Stimulated activated effector memory CD8-positive, alpha-beta T cell treated with anti-CD3 and anti-CD28 coated beads, Interleukin-12 subunit alpha, Interleukin-12 subunit beta, amount 100 ng/mL, for 72 hours (primary cell): ENCODE measurements at places on chromosomes 7 and 10.

DNA sequence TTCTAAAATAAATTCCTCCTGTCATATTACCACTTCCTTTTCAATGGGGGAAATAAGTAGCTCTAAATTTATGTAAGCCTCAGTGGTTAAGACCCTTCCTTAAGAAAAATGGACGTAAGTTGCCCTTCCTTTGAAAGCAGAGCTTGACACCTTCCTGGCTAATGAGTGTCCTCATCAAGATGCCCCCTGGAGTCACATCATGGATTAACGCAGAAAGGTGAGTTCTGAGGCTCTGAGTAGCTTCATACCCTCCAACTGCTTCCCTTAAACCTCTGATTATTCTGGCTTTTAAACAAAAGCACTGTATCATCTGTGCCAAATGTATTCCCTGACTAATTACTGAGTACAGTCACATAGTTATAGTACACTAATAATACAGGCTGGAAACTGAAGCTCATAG is 14.7 kb downstream of the KCTD7 start:
- no peak for DNase-seq

DNA sequence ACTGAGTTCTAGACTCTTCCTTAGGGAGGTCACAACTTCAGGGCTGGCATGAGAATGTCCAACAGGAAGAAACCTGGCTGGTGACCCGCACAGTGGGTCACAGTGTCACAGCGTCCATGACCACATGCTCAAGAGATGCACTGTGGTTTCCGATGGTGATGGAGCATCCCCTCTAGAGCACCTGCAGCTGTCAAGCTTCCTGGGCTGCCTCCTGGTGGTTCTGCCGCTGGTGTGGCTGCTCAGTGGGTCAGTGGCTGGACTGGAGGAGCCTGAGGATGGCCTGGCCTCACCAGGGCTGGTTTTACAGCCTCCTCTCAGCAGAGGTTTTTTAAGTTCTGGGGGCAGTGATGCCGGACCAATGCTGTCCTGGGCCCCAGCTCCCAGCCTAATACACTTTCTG is 149.3 kb downstream of the SH3PXD2A start:
- DNase-seq = no peak

DNA sequence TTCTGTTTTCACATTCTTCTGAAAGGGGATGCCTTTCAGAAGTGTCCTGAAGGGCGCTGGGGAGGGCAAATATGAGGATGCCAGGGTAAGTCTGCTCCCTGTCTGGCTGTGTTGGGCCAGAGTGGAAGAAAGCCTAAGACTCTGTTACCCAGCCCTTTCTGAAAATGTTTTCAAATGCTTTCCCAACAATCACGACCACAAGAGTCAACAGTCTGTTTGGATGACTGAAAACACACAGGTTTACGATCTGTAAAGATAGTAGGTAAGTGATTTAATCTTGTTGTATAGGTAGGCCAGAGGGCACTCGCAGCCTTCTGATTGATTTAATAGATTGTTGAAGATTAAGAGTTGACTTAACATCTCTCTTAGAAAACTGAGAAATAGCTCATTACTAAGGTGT is 13.2 kb downstream of the SGPL1 start:
- no peak for DNase-seq

DNA sequence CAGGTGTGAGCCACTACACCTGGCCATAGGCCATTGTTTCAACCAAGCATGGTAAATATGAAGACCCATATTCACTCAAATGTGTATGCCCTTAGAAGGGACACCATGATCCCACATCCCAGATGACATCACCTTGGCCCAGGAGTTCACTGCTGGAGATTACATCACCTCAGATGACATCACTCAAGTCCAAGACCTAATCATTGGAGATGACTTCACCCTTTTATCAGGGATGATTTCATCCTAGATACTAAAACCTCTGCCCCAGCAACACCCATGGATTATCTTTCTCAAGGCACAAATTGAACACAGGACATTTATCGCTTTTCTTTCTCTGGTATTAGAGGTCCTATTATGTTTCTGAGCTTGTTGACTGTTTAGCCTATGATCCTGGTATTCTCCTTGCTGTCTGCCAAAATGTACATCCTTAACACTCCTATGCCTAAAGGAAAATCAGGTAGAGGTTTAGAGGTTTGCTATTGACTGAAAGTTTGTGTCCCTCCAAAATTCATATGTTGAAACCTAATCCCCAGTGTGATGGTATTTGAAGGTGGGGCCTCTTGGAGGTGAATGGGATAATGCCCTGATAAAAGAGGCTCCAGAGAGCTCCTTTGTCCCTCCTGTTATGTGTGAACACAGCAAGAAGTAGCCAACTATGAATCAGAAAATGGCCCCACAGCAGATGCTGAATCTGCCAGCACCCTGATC is 9.8 kb upstream of the CYP2C18 start:
- no peak for DNase-seq

DNA sequence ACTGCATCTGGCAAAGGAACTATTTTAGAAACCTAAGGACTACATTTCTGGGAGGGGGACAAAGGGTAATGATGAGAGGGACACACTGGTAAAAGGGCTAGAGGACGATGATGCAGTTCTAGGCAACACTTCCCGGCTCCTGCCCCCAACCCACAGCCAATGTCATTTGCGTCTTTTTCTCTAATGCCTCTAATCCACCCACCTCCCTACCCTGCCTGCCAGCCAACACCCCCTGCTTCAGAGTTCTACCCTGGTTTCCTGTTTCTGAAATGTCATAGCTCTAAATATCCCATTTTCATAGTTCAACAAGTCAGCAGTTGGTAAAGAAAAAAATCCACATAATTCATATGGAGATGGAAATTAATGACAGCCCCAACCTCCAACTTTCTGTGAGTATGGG is 79.0 kb downstream of the KIAA1549 start:
- no peak for DNase-seq

GRCh38 chr7:152459724-152460251 is 24.0 kb upstream of the KMT2C start:
- DNase-seq = no peak

DNA sequence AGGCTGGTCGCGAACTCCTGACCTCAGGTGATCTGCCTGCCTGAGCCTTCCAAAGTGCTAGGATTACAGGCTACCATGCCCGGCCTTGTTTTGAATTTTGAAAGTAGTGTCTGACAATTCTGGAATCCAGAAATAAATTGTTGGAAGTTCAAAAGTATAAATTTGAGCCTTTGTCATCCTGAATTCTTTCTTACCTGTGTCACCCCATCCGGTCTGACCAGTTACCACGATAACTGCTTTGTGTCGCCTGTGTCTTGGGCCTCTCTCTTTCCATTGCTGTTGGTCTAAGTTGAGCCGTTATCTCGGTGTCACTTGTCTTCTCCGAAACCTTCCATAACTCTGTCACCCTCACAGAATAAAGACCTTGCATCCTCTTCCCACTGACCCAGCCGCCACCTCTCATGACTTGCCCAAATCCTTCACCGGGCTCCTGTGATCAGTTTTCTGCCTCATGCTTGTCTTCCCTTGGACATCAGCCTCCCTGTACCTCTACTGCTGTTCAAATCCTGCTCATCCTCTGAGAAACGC is 18.6 kb downstream of the CUL1 start:
- no peak for DNase-seq

GRCh38 chr7:102080434-102081243 is 206.0 kb upstream of the SH2B2 start:
- no peak for DNase-seq

GRCh38 chr7:36430186-36430585 is 40.5 kb downstream of the ANLN start:
- DNase-seq = no peak

- no peak for DNase-seq
Measured at GRCh38 chr10:9096288-9096687, 1041.8 kb downstream of the GATA3 start.

GRCh38 chr7:93566876-93567275 is 7.6 kb downstream of the CALCR start:
- DNase-seq = no peak

GRCh38 chr7:39433550-39433949 is 132.7 kb upstream of the YAE1 start:
- DNase-seq = no peak

DNA sequence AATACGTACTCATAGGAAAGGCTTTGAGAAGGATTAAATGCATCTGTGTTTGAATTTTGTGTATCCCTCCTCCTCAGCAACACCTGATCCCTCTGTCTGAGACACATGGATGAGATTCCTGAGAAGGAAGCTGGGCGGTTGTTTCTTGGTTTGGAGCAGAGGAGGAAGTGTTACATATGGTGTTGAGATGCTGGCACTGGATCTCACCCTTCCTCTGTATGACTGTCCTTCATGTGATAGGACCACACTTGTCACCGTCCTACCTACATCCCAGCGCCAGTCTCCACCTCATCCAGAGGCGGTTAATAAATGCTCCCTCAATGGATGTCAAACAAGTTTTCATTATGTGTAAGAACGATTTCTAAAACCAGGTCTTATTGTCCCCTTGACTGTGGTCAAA is 49.4 kb upstream of the KLF6 start:
- no peak for DNase-seq

- DNase-seq = no peak
Measured at GRCh38 chr10:33010132-33011037, 52.4 kb upstream of the ITGB1 start.

- DNase-seq = no peak
Measured at GRCh38 chr7:1638215-1638661, 31.8 kb upstream of the ELFN1 start.

GRCh38 chr7:151550656-151551286 is 31.1 kb upstream of the RHEB start:
- no peak for DNase-seq

DNA sequence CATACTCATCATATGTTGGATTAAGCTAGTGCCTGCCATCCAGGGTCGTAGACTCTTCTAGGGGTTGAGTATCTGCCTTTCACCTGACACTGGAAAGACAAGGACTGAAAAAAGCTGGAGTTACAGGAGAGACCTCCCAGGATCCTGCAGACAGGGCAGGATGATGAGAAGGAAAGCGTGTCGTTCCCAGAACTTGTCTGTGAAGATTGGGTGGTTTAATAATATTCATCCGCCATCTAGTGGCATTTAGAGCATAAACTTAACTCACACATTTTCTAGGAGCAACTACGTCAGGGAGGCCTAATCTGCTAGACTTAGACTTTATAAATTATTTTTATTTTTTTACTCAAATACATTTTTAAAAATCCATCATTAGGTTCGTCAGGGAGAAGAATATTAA is 59.6 kb downstream of the ADRB1 start:
- no peak for DNase-seq

DNA sequence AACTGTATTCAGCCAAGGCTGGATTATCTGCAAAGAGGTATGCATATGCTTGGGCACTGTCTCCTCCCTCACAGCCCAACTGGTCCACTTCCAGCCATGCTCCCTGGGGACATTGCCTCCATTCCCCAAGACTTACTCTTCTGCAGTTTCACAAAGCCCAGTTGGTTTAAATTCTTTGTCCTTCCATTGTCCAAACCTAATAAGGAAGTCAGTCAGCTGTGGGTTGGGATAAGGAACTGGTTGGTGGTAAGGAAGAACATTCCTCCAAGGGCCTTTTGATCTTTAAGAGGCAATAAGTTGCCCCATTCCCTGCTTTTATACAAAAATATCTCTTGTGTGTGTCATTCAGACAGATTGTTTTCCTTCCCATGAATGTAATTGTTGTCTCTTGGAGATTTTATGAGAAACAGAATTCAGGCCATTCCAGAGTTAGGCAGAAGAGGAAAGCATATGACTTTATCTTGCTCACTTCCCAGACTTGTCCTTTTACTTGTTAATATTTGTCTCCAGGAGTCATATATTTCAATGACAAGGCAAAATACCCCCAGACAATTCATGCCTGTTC is 673.7 kb downstream of the SUGCT start:
- DNase-seq = no peak

DNA sequence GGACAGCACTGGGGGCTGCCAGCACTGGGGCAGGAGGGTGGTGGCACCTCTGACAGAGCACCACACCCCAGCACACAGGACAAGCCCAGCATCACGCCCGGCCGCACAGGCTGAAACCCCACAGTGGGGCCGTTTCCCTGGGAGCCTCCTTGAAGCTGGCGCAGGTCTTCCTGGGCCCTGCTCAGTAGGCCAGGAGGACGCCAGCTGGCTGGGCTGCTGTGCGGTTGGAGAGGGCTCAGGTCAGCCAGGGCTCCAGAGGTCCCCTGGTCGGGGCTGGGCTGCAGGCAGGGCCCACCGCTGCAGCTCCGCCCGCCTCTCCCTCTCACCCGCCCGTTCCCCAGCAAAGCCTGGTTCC is 137.3 kb downstream of the TCERG1L start:
- DNase-seq = no peak

DNA sequence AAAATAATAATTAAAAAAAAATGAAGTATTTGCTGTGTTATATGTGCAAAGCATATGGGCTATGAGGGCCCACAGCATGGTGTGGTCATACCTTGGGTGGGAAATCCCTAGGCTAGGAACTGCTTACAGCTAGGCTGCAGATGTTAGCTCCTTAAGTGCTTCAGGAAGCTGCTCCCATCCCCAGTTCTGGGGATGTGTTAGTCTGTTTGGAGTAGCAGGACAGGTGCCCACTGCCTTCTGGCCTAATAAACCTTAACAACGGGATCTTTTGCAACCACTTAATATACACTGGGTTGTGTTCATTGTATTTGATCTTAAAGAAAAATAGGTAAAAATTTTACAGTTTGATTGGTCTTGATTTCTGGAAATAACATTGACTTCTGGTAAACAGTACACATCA is 46.3 kb downstream of the HK1 start:
- DNase-seq = no peak

DNA sequence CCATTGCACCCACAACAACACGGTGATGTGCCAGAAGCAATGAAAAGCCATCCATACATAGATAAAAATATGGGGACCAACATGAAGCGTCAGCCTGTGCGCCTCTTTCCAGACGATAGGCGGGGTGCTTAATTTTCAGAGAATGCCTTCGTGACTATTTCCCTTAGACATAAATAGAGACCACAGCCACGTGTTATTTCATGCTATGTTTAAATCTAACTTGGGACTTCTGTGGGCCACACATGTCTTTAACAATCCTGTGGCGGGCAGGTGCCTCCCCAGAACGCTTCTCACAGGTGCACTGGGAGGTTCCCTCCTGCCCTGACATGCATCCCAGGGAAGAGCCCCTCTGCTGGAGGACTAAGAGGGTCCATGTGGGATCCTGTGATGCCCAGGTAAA is 259.7 kb downstream of the ADARB2 start:
- no peak for DNase-seq

GRCh38 chr7:85773116-85773728 is 586.4 kb upstream of the SEMA3D start:
- no peak for DNase-seq

- no peak for DNase-seq
Measured at GRCh38 chr7:4712281-4713182, 30.4 kb downstream of the FOXK1 start.

- DNase-seq = peak; percentile 80
Measured at GRCh38 chr7:105806592-105807447, 69.6 kb downstream of the ATXN7L1 start.

DNA sequence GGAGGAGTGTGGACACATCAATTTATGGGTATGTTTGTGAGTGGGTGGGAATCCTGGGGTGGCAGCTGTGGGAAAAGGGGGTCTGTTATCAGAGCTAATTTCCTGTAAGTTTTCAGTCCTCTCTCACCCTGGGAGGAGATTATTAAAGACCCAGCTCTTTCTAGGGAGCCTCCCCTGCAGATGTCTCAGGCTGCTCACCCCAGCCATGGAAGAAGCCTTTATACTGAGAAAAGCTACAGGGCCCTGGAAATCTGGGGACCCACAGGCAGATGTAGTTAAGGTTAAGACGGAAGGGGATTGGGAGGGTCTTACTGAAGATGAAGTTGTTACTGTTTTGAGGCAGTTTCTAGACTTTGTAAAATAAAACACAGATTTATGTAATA is 4.6 kb downstream of the ZNF680 start:
- DNase-seq = no peak

GRCh38 chr7:47415318-47416212 is 166.3 kb downstream of the TNS3 start:
- DNase-seq = no peak

- no peak for DNase-seq
Measured at GRCh38 chr10:31908157-31908556, 20.5 kb downstream of the ARHGAP12 start.
